ENCODE measurements at places on chromosomes 2 and 18.
A peak's percentile ranks its signal among the peaks of the same experiment; 100 is the strongest.

GRCh38 chr2:118242216-118242615, 153.9 kb downstream of the INSIG2 start:
- DNase-seq = no peak

DNA sequence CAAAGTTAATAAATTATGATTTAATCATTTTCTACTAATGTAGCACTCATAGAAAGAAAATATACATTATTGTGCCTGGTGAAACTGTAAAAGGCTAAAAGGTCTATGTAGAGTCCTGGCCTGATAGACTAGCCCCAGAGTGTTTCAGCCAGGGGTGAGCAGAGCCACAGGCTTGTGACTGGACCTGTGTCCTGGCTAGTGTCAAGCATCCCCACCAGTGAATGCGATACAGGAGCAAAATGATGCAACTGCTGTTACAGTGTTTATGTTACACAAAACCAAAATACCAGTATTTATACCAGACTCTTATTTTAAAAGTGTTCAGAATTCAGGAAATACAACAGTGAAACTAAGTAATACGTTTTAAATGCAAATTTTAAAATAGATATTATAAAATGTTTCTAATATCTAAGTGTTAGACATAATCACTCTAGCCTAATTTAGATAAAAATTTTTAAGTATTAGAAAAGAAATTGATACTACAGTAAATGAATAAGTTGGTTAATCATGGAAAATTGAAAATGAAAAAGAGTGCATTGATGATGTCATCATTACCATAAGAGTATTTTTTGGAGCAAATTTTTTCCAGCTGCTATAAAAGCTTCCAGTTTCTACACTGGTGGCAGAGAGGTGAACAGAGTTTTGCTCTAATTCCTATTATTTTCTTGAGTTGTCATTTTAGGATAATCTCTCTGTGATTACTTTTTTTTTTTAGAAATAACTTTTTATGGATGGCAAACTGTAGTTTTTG, 6.2 kb upstream of the TSPYL6 start:
- no peak for DNase-seq

GRCh38 chr2:37625796-37626571, 45.5 kb downstream of the CDC42EP3 start:
- DNase-seq = no peak

DNA sequence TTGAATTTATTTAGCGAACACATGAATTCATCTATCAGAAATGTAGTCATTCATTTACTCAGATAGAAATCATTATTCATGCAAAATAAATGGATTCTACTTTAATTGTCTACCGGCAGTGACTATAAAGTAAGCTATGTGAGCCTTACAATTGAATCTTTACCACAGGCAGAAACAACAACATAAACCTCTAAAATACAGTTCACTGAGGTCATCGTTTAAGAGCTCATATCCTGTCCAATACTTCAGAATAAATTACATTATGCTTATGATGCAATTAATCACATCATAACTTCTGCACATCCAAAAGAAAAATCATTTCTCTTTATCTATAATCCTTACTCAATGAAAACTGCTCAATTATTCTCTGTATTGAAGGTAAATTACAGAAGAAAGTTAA, 244.7 kb downstream of the HNMT start:
- DNase-seq = no peak

DNA sequence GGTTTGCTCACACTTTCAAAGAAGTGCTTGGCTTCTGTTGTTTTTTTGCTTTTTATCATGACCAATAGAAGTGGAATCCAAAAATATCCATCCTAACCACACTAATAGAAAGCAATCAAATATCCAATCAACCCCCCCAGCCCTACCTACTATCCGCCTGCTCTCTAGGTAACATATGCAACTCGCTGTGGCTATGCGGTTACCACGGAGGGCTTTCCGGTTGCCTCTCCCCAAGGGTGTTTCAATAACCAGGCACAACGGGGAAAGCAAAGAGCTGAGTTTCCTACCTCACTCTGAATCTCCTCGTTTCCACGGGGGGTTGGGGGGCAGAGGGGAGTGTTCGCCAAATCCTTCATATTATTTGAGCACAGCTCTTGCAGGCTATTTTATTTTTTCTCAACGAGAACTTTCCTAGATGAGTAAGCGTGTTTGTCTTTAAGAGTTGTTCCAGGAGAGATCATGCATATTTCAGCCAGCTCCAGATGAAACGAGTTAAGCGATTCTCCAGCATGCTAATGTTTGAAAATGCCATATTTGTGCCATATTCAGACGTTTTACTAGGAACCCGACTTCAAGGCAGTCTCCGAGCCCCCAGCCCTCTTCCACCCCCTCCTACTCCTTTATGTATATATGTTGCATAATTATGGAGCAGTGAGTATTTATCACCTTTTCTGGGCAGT, 30.3 kb downstream of the PAX3 start:
- DNase-seq = no peak

DNA sequence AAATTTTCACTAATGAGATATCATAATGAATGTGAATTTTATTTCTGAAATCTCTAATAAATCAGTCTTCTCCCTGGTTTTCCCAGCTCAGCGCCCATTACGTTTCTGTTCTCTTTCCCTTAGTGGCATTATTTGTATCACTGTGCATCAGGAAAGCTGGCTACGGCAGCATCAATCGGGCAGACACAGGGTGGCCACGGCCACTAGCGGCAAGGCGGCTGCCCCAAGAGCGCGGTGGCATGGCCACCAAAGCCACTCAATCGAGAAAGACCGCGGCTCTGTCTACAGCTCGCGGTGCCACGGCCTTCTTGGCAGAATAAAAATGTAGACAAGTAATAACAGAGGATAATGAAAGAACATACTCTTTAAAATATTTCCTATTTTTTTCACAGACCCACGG, 168.0 kb downstream of the RPIA start:
- DNase-seq = no peak

DNA sequence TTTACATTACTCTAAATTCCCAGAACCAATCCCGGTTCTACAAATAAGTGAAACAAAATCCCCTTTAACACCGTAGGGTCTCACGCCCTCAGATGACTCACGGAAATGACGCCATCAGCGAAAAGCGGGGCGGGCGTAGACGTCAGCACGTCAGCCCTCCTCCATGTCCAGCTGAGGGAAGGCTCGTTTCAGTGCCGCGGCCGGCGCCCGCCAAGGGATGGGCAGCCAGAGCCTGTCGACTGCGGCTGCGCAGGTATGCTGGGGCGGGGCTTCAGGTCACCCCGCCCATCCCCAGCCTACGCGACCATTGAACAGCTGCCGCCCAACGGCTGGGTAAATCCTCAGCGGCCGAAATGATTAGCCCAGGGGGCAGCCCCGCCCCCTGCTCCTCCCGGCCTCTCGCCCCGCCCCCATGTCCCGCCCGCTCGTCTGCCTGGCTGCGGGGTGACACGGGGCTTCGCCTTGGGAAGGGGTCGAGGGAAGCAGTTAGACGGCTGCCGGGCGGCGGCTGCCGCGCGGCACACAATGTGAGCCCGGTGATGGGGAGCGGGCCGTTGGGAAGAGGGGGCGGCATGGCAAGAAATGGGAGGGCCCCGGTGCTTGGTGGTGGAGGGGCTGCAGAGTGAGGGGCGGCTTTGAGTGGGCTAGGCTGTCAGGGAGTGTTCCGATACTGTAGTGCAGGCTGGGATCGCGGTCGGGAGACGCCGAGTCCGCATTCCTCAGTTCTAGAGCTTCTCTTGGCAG, at the start of gene NBEAL1:
Gene NBEAL1 (plus strand): TSS at position 420 of the 744 bp plus-strand sequence. CDS start 1,510 bp downstream, outside the sequence.
- peak; percentile 96 for DNase-seq

All from HCEC 1CT (cell line).